D721Med (cell line): ENCODE measurements at places on chromosomes 13 and 19.

DNA sequence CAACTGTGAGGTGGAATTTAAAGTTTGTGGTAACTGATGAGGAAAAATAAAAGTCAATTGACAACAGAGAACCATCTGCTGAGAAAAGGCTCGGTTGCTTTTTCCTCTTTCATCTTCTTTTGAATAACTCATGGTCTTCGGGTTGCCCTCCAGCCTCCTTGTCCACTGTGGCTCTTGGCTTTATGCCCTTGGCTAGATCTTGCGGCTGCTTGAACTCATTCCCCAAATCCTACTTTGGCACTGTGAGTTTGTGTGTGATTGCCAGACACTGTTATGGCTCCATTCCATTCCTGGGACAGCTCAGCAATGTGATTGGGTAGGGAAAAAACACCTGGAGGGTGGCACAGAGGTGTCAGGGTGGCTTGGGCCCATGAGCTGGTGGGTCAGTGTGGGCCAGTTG is 387.4 kb downstream of the DLEU7 start:
- no peak for DNase-seq

- DNase-seq, result no peak
Measured at GRCh38 chr13:44972956-44973581, 16.2 kb downstream of the NUFIP1 start.

- DNase-seq, result no peak
Measured at GRCh38 chr19:14127929-14128509, 8.4 kb downstream of the ASF1B start.

DNA sequence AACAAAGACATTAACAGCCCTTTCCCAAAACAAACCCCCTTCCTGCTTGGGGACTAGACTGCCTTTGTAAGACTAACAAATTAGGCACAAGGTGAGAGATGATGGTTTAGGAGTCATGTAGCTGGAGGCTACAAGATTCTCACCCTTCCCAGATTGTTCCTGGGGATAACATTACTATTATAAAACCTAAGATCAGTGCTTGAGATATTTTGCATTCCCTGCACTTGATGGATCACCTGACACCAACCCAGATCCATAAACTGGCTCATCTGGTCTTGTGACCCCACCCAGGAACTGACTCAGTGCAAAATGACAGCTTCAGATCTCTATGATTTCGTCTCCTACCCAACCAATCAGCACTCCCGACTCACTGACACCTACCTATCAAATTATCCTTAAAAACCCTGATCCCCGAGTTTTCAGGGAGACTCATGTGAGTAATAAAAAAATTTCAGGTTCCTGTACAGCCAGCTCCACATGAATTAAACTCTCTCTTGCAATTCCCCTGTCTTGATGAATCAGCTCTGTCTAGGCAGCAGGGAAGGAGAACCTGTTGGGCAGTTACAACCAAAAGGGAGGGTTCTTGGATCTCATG is 2.4 kb upstream of the ZNF616 start:
- DNase-seq, result no peak

DNA sequence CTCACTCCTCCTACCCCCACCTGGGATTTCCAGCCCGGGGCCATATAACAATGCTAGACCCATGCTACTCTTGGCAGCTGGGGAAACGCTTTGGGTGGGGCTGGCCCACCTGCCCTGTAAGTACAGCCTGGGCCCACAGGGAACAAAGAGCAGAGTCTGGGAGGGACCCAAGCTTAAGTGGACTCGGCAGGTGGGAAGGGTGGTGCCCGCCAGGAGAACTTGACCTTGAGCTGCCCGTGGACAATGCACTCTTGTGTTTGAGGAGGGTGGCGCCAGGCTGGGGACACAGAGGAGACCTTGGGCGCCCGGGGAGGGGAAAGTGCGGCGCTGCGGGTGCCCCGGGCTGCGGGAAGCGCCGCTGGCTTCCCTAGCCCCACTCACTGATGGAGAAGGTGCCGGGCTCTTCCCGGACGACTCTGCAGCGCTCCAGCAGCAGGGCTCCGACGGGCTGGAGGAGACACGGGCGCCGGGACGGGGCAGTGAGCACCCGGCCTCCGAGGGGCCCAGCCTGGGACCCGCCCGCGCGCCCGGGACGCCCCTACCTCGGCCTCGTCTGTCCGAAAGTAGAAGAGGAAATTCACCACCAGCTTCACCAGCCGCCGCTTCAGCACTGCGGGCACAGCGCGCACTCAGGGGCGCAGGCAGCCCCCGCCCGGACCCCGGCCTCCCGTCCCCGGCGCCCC is 607 bp downstream of the PLEKHJ1 start:
- DNase-seq, result no peak

- DNase-seq, result no peak
Measured at GRCh38 chr13:97658556-97658955, 224.6 kb downstream of the RAP2A start.

DNA sequence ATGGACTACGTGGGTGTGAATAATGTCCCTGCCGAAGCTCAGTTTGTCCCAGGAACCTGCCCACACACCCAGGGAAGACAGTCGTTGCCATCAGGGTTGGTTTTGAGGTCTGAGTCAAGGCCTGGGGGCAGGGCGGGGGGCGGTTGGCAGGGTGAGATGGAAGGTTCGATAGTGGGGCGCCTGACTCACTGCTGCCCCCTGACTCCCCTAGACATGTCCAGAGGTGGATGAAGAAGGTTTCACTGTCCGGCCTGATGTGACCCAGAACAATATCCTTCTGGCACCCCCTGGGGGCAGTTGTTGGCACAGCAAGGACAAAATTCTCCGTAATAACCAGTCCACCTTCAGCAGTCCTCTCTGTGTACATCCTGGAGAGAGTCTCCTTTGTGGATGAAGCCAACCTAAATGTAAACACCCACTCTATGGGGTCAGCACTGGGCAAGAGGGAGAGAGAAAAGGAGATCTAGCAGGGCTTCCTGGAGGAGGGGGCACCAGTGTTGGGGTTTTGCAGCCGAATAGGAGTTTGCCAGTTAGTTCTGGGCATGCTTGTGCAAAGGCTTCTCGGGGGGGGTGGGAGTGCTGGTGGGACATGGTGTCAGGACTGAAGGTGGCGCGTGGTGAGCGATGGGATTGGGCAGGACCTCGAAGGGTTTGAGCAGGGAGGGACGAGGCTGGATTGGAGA is 19.6 kb upstream of the B3GNT3 start:
- no peak for DNase-seq

- DNase-seq, result peak; percentile 91
Measured at GRCh38 chr19:48970923-48971395, 5.8 kb downstream of the FTL start.

GRCh38 chr13:99892866-99893504 is 78.6 kb downstream of the ZIC5 start:
- no peak for DNase-seq

DNA sequence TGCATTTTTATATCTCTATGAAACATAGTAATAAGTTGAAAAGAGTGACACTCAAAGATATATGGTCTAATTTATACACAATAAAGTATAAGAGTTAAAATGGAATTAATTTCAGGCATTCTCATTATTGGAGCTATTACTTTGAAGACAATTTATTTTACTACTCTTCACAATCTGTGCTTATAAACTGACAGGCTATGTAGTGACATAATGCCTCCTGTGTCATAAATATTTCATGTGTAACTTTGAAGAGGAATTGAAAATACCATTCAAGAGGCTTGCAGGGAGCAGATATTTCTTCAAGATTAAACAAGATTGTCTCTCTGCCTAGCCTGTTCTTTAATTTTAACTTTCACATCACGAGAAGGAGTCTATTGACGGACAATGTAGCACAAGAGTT is 1881.5 kb upstream of the PCDH20 start:
- no peak for DNase-seq

GRCh38 chr19:3481241-3482090 is 1.1 kb upstream of the SMIM24 start:
- no peak for DNase-seq

DNA sequence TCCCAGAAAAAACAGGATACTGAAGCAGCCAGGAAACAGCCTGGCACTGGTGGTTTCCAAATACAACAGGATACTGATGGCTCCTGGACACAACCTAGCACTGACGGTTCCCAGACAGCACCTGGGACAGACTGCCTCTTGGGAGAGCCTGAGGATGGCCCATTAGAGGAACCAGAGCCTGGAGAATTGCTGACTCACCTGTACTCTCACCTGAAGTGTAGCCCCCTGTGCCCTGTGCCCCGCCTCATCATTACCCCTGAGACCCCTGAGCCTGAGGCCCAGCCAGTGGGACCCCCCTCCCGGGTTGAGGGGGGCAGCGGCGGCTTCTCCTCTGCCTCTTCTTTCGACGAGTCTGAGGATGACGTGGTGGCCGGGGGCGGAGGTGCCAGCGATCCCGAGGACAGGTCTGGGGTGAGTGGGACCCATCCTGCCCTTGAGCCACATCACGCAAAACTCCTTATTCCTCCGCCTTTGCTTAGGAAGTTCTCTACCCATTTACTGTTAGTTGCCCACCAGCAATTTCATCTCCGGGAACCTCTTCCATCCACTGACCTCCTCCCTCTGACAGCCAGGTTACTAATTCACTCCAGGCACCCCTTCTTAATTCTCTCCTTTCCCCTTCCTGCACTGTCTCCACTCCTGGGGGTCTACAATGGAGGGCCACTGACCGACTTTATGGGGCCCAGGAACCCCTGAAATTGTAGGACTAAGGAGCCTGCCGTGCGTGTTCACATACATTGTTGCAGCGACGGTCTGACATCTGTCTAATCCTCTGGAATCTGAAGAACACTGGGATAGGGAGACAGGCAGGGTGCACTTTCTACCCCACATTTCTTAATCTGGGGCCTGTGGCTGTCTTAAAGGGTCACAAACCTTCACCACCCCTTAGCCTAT is 1.2 kb downstream of the ITPKC start:
- no peak for DNase-seq

- peak; percentile 50 for DNase-seq
Measured at GRCh38 chr13:19665427-19665859, 32.0 kb downstream of the MPHOSPH8 start.
